HCEC 1CT (cell line): ENCODE measurements at places on chromosomes 2 and 18.

DNA sequence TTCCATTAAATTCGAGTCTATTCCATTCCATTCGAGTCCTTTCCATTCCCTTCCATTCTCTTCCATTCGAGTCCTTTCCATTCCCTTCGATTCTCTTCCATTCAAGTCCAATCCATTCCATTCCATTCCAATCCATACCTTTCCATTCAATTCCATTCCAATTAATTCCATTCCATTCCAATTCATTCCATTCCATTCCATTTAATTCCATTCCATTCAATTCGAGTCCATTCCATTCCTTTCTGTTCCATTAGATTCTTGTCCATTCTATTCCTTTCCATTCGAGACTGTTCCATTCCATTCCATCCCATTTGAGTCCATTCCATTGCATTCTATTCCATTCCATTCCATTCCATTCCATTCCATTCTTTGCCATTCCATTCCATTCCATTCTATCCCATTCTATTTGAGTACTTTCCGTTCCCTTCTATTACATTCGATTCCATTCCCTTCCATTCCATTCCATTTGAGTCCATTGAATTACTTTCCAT is 1130.0 kb downstream of the RPIA start:
- no peak for DNase-seq

DNA sequence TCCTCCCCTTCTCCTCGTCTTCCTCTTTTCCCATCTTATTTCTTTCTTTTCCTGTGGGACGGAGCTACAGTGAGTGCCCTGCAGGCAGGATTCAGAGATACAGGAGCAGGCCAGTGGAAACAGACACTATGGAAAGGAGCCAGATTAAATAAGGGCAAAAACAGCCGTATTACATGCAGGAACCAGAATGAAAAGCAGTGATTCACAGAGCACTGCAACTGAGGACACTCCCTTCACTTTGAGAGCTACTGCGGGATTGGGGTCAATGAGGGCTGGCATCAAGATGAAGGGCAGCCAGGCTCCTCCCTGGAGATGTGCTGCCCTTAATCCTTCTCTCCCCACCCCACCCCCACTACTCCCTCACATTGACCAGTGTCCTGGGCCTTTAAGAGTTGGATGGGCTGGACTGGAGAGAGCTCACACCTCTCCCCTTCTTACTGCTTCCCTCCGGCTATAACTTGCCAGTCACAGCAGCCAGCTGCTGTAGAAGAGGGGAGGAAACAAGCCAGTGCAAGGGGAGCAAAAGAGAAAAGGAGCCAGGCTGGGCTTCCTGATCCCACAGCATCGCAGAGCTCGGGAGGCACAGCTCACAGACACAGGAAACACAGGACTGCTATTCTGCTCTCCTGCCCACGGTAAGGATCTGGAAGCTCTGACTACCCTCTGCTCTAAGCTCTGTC is at the start of gene PLCD4:
TSS of gene PLCD4 (plus strand) at position 464 of the 680 bp plus-strand sequence. CDS start 7,841 bp downstream, outside the sequence.
- DNase-seq: peak; percentile 65

GRCh38 chr2:171253279-171253678 is 92.6 kb upstream of the TLK1 start:
- no peak for DNase-seq

- no peak for DNase-seq
Measured at GRCh38 chr2:172234716-172235691, 132.3 kb upstream of the DLX2 start.

DNA sequence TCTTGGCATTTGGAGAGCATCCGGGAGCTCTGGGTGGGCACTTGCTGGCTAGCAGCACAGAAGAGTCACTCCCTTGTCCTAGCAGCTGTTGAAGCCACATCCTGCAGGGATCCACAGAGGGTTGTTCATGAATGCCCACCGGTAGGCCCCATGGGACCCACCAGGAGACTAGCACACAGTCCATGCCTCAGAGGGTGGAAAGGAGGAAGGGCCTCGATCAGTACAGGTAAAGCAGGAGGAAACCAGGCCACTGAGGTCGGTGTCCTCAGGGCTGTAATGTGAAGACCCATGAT is 205.8 kb downstream of the SEPTIN10 start:
- no peak for DNase-seq

DNA sequence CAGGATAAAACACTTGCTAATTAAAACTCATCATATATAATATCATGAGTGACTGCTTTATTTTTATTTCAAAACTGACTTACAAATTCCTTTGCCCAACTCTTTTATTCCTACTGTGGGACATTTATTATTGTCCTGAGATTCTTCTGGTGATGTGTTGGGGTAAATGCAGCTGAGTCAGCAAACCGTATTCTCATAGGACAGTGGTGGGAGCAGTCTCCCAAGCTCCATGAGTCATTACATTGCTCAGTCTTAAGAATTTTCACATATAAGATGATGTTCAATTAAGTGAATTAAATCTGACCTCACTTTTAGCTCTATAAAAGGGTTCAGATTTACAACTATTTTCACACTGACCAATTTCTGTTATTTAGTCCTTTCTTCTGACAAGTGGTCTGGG is 1530.7 kb downstream of the LRP1B start:
- peak; percentile 81 for DNase-seq

DNA sequence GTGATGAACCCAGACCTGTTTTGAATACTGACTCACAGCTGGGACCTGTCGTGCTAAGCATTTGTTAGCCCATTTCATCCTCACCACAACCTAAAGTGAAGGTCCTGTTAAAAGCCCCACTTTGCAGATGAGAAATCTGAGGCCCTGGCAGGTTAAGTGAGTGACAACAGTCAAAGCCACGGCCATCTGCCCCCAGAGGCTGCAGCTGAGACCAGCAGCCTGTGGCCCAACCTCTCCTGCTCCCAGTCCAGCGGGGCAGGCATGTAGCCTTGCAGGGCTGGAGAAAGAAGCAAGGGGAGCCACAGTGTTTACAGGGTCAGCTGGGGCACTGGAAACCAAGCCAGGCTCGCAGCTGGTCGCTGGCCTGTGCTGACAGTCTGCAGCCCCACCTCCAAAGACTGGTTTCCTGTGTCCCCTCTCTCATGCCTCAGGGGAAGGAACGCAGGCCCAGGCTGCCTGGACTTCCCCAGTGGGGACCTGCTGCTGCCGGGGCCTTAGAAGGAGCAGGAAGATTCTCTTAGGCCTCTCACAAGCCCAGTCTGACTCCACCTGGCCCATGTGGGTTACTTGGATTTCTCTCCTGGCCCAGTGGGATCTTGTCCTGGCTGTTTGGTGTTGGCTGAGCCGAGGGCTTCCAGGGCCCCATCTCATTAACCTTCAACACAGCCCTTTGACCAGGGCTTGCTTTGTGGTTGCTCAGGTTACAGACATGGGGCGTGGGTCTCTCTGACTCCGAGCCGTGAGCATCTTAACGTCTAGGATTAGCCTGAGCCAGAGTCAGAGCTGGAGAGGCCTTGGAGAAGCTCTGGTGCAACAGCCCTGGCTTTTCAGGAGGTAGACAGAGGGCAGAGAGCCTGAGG is 1.7 kb downstream of the INPP5D start:
- DNase-seq: peak; percentile 13

- no peak for DNase-seq
Measured at GRCh38 chr2:31193806-31194205, 23.5 kb downstream of the CAPN14 start.

GRCh38 chr2:105604938-105605337 is 139.8 kb upstream of the NCK2 start:
- DNase-seq: no peak

GRCh38 chr2:215758691-215759090 is 254.7 kb downstream of the MREG start:
- DNase-seq: peak; percentile 26

DNA sequence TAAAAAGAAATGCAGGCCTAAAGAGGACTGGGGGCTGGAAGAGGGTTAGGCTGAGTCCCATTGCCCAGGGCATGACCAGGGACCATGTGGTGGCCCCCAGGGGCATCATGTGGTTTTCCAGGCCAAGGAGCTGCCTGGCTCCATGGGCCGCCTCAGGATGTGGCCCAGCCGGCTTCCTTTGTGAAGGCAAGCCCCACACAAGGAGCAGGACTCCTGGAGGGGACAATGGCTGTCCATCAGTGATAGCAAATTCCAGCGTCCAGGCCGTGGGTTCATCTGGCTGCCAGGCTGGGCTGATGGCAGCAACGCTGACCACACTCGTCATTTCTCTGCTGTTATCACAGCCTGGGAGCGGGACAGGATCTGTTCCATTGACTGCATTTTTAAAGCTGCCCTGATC is 82.5 kb downstream of the GBX2 start:
- no peak for DNase-seq

DNA sequence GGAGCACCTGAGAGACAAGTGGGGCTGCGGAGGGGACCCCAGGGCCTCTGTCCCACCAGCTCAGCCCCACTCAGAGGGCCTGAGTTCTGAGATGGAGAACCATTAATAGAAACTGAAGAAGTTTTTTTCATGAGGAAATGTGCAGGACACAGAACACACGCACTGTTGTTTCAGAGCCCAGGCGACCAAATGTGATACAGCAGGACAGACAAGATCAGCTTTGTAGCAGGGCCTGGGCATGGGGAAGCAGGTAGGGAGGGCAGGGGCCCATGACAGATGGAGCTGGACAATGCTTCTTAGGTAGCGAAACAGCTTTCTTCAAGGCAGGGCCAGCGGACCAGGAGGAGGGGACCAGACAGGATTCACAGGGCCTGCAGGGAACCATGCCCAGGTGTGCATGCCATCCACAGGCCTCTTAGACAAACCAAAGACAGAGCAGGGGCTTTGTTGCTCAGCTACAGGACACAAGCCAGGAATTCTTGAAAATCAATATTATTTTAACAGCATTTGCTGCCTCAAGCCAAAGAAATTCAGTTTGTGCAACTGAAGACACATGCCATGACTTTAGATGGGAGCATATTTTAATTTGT is 252.8 kb upstream of the GYPC start:
- no peak for DNase-seq

DNA sequence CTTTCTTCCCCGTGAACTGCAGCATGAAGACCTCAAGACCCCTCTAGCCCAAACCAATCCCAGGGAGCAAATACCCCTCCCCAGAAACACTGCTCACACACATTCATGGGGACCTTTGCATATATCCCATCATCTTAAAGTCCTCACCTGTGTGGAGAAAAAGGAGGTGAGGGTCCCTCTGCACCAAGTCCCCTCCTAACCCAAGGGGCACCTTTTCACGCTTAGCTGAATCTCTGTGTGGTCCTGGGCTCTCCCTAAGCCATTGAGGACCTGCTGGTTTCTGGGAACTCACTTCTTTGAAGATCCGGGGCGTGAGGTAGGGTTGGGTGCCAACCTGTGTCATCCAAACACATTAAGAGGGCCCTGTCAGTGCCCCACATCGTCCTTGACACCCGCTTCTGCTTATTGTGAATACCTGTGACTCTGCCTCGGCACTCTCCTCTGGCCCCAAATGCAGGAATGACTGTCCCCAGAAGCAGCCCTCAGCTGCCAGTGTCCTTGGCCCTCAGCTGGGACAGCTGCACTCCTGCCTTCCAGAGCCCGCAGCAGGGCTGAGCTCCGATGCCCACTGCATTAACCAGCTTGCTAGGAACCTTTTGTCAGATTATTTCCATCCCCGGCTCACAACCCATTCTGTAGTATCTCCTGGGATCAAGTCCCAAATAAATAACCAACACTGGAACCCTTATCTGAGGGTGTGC is 41.3 kb upstream of the ITM2C start:
- no peak for DNase-seq

DNA sequence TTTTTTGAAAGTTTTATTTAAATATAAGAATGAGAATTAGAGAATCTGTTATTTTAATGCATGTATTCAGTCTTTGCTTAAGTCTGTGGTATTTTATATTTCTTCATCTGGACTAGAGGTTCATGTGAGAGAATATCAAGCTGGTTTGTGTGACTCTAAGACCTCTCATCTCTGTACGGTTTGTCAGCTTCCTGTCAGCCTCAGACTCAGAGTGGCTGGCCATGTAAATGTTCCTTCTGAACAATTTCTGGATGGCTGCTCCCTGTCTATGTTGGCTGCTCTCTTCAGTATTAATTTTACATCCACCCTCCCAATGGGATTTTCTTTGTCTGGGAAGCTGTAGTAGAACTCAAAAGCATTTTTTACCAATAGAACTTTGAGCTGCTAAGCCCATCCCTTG is 225.3 kb upstream of the THUMPD2 start:
- peak; percentile 79 for DNase-seq

GRCh38 chr18:59345556-59345955 is 13.5 kb downstream of the LMAN1 start:
- DNase-seq: peak; percentile 26

DNA sequence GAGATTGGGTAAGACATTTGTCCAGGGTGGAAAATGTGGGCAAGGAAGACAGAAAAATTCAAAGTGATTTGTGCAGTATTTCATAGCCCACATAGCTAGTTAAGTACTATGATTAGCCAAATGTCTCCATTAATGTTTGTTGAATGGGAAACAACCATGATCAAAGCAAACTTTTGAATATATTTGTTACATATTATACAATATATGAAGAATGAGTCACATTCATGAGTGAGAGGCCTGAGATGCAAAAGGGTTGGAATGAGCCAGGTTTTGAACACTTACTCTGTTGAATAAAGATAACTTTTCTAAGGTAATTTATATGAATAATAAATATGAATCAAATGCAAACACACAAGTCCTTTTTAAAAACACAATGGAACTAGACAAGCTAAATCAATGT is 984.5 kb upstream of the CDH2 start:
- peak; percentile 41 for DNase-seq

- DNase-seq: no peak
Measured at GRCh38 chr2:172082944-172083627, 2.2 kb upstream of the DLX1 start.

- no peak for DNase-seq
Measured at GRCh38 chr2:97745474-97746174, 32.2 kb downstream of the ZAP70 start.

GRCh38 chr18:46069524-46069923 is 2.5 kb downstream of the PSTPIP2 start:
- no peak for DNase-seq

DNA sequence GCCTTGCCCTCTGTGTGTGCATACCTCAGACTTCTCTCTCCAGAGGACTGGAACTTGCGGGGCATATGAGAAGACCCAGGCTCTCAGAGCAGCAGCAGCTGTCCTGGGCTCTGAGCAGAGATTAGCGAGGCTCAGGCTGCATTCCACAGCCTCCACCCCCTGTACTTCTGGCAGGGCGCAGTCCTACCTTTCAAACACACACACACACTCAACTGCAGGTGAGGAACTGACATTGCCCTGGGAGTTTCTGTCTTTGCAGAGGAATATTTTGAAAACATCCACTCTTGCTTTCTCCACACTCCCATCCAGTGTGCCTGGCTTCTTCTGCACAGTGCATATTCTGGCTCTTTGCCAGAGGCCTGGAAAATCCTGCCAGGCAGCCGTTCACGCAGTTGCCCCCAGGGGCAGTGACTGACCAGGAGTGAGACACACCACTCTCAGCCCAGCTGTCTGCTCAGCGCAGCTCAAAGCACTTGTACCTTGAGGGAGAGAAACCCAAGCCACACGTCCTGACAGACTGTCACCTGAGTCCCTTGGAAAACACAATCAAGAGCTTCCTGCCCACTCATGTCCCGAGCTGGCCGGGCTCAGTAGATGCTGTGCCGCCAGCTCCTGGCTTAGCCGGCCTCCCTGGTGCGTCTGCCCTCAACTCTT is 460.8 kb downstream of the RNF144A start:
- DNase-seq: no peak

GRCh38 chr2:42230891-42231290 is 61.7 kb downstream of the EML4 start:
- no peak for DNase-seq
